H9 (cell line): ENCODE measurements at places on chromosomes 4 and X.

DNA sequence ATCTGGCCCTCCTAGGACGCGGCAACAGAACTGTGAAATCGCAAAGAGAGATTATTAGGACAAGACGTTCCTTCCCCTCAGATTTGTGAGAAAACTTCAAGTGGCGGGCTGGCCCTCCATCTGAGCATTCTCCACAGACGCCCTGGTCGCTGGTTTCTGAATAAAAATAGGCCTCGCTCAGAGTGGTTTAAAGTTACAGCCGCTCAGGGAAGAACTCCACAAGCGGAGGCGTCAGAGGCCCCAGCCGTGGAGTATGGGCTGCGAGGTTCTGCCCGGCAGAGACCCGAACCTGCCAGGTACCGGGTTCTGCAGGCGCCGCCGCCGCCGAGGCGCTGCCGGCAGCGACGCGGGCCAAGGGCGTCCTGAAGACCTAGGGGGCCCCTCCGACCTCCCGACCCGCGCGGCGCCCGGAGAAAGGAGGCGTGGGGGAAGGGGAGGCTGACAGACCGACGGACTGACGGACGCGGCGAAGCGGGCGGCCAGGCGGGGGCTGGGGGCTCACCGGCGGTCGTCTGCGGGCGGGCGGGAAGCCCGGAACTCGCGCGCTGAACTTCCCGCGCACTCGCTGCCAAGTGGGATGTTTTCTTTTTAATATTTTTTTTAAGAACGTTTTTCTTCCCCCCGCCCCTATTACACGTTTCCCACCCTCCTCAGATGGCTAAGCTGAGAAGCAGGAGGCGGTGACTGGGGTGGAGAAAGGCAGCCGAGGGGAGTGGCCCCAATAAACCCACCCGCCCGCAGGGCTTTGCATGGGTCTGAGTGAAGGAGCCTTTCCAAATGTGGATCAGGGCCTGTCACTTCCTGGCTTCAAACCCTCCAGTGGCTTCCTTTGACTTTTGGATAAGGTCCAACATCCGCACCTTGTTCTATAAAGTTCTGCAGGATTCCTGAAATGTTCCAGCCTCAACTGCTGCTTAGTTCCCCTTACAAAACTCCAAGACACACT is at the start of gene PABPC4L:
TSS of gene PABPC4L (minus strand) at position 574 of the 946 bp plus-strand sequence. CDS start 770 bp downstream, outside the sequence.
- peak; percentile 62 for DNase-seq

- DNase-seq, result no peak
Observed at GRCh38 chr4:154044742-154045485, 256.0 kb upstream of the SFRP2 start.

DNA sequence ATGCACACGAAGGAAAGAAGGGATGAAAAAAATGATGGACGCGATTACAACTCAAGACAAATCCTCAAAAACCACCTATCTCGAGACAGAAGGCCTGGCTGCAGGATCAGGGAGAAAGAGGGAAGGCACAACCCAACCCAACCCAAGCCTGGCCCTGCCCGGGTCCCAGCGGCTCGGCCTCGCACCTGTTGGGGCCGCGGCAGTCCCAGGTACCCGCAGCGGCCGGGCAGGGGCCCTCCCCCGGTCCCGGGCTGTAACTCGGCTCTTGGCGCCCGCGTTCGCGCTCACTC is 464 bp downstream of the RASGEF1B start:
- DNase-seq, result no peak

DNA sequence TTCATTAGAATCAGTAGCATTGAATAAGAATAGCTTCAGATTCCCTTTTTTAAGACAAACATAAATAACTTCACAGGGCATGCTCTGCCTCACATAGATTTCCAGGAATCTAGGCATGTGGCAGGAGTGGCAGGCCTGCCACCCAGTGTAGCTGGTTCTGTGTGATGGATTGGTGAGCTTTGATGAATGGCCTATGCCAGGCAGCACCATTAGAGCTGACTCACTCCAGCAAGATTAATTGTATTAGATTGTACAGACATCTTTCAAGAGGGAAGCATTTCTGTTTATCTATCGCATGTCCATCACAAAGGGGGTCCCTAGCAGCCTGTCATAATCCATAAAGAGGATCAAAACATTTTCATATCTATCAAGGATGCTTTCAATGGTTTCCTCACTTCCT is 71.9 kb downstream of the NAA11 start:
- DNase-seq, result no peak

GRCh38 chr4:175871774-175872405 is 59.8 kb upstream of the GPM6A start:
- DNase-seq, result no peak

DNA sequence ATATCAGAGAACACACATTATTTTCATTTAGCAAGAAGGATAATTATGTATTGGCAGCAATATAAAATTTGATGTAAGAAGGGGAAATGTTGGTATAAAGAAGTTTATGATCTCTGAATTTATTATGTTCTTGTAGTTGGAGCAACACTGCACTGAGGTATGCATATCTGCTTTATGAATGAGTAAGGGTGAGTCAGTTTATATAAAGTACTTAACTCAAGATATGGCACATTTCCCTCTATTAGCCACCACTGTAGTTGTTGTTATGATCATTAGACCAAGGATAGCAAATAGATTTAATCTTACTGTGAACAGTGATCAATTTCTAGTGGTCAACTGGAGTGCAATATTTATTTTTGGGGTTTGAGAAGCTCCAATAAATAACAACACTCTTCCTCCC is 66.6 kb downstream of the SNX25 start:
- DNase-seq, result no peak

GRCh38 chr4:162408309-162408708 is 244.5 kb upstream of the FSTL5 start:
- DNase-seq, result no peak

- DNase-seq, result no peak
Observed at GRCh38 chrX:114924423-114924822, 93.0 kb downstream of the IL13RA2 start.

GRCh38 chr4:98522636-98523395 is 135.6 kb downstream of the TSPAN5 start:
- no peak for DNase-seq

DNA sequence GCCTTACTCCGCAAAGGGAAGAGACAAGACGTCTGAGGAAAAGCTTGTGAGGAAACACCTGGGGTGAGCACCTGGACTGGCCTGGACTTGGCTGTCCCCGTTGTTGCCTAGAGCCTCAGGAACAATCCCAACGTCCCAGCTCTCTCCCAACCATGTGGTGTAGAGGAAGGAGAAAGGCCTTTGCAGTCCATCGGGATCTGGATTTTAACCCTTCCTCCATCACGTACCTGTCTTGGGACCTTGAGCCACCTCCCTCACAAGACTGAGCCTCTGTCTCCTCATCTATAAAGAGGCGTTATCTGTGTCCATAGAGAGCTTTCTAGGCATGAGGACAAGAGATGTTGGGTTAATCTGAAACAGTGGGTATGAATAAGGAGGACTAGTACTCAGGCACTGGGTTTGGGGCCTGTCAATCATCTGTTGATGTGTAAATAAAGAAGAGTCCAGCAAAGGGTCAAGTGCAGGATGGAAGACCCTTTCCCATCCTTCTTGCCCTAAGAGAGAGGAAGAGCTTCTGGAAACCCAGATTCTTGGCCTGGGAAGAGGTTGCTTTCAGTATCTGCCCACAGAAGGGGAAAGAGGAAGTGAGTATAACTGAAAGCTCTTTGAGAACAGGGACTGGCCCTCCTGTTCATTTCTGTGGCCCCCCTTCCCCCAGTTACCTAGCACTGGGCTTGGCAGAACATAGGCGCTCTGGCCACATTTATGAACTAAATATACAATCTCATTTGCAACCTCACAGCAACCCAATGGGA is 137.1 kb downstream of the PJA1 start:
- DNase-seq, result no peak

- no peak for DNase-seq
Observed at GRCh38 chr4:144778364-144778763, 132.4 kb downstream of the HHIP start.

DNA sequence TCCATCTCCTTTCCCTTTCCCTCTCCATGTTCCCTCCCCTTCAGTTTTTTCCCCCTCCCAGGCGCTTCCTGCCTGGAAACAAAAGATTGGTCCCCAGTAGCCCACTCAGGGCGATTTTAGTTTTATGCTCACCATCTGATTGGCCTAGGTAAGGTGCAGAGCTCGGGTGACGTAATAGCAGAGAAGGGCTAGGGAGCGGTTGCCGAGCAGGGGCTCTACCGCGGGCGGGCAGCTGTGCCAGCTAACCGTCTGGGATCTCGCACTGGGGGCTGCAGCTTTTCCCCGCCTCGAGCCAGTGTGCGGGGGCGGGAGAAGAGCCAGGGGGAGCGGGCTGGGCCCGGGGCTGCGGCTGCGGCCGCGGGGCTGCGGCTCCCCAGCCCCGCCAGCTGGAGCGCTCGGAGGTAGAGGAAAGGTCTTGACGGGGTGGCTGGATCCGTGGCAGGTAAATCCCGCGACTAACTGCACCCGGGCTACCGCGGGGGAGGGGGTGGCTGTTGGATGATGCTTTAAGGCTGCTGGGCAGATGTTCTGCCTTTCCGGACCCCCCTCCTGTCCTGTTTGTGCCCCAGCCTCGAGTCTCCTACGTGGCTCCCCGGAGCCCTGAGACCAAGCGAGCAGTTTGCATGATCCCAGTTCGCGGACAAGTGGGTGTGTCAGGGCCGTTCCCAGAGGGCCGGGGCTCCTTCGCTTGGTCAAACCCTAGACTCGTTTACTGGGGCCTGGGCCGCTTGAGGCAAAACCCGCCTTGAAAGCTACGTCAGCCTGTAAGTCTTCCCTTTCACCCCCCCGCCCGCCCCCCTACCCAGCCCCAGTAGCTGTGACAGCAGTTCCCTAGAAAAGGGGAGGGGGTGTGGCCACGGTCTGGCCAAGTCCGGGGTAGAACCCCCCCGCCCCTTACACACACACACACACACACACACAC is at the start of gene PAK3:
TSS of gene PAK3 (plus strand) at position 218 of the 922 bp plus-strand sequence. CDS start 26,913 bp downstream, outside the sequence.
- DNase-seq, result peak; percentile 89
